ENCODE measurements at places on chromosomes 12 and 14.

DNA sequence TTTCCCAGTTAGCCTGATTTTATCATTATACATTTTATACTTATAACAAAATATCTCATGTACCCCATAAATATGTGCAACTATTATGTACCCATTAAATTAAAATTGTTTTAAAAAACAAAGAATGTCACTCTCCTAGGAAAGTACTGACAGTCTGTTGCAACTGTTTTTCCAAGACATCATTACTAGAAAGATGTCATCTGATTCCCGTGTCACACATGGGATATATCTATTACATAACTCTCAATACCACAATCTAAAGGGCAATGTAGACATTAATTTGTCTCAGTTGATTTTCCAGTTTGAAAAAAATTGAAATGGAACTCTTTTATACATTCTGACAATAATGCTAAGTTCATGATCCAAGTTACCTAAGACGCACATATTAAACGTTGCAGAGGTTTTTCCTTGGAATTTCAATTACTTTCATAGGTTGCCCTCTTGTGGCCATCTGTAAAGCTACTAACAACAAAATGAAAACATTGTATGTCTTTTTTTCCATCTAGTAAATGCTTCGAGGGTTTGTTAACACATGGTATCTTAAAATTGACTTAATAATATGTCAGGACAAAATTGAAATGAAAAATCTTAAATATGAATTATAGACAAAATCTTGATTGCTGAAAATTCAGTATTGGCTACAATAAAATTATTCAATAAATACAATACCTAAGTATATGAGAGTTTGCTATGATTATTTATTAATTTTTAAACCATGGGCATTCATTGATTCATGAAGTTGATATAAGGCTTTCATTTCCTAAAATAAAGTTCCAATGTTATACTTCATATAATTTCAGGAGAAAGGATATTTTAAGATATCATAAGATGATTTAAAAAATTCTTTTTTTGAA is 131.6 kb downstream of the PPFIA2 start:
- no peak for DNase-seq

DNA sequence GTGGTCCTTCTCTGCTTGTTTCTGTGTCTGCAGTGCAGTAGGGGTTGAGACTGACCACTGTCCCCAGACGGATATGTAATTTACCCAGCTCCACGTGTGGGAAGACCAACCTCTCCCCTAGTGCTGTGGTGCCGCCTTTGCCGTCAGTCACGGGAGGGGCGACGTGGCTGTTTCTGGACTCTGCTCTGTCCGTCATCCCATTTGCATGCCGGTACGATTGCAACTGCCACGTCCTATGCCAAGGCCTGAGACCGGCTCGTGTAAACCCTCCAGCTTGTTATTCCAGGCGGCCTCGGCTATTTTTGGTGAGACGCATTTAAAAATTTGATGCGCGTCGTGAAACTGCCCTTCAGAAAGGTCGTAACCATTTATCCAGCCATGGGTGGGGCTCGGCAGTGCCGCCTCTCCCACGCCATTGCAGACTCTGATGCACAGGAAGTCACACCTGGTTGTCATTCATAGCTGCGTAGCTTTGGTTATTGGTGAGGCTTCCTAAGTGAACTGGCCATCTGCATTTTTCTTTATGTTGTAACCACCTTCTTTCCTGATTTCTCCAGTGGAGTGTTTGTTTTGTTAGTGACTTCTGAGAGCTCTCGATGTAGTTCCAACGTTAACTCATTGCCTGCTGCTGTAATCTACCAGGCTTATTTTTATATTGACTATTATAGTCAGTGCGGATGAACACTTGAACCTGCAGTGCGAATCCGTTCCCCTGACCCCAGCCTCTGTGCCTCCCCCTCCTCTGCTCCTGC is 75.1 kb downstream of the ADGRD1 start:
- DNase-seq: no peak

- no peak for DNase-seq
These were observed 37.8 kb upstream of the NAA30 start for GRCh38 chr14:57352396-57353170.

- DNase-seq: peak; percentile 25
These were observed 20.4 kb downstream of the ACVR1B start for GRCh38 chr12:51971679-51972421.

GRCh38 chr14:96256407-96256806 is 397 bp downstream of the BDKRB1 start:
- no peak for DNase-seq

DNA sequence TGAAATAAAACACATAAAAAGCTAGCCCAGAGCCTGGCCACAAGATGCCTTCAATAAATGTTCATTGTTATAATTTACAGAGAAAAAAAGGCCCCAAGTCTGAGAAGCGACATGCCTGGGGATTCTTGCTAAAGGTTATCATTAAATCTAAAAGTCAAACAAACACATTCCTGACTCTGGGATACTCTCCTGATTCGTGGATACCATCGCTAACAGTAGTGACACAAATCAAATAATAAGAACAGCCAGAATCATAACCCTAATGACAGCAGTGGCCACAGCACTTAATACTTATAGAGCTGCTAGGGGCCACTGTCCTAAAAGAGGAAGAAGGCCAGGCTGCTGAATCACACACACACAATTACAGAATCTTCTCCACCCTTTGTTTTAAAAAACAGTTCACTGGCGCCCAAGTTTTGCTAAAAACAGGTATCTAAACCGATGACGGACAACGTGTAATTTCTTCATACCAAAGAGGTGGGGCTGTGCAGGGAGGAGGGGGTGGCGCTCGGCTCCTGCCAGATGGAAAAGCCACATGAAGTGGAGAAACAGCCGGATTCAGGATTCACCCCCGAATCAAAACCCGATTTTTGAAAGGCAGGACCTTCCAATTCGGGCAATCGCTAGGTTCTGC is 1.2 kb downstream of the CLIP1 start:
- DNase-seq: peak; percentile 21

DNA sequence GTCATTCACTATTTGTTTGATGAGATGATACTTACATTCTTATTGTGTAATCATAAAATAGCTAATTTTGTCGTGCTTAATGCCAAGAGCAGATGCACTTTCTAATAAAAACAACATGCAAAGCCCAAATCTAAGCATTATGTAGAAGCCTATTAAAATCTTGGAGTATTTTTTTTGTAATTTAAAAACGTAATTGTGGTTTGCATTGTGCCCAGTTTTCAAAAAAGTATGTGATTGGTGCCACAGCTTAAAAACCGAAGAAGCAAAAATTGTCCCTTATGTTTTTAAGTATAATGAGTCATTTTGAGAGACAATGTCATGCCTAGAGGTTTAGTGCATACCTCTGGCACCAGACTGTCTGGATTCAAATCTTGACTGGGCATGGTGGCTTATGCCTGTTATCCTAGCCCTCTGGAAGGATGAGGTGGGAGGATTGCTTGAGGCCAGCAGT is 464.8 kb upstream of the RGS6 start:
- DNase-seq: no peak

- no peak for DNase-seq
These were observed 373.1 kb downstream of the LRIG3 start for GRCh38 chr12:58547217-58547616.

- no peak for DNase-seq
These were observed 2.0 kb downstream of the YBX3 start for GRCh38 chr12:10720974-10721650.

DNA sequence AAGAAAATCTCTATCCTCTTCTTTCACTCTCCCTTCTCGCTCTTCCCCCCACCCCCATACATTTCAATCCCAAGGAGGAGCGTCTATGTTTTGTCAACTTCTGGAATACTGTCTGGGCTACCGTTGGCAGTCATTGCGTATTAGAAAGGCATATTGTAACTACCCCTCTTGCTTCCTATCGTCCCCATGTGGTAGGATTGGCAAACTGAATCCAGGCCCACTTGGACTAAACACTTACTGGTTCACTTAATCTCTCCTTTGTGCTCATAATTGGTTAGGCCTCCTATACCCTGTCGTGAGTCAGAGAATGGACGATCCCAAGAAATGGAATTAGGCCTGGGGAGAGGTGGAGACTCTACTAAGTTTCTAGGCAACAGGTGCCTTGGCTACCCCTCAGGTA is 68.8 kb upstream of the SLC8A3 start:
- DNase-seq: no peak

DNA sequence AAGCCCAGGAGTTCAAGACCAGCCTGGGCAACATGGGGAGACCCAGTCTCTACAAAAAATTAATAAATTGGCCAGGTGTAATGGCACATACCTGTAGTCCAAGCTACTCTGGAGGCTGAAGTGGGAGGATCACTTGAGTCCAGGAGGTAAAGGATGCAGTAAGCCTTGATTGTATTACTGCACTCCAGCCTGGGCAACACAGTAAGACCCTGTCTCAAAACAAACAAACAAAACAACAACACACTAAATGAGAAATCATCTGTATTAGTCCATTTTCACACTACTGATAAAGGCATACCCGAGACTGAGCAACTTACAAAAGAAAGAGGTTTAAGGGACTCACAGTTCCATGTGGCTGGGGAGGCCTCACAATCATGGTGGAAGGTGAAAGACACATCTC is 4.7 kb upstream of the MLXIP start:
- DNase-seq: no peak

- DNase-seq: no peak
These were observed 129.6 kb downstream of the EMP1 start for GRCh38 chr12:13326076-13326475.

DNA sequence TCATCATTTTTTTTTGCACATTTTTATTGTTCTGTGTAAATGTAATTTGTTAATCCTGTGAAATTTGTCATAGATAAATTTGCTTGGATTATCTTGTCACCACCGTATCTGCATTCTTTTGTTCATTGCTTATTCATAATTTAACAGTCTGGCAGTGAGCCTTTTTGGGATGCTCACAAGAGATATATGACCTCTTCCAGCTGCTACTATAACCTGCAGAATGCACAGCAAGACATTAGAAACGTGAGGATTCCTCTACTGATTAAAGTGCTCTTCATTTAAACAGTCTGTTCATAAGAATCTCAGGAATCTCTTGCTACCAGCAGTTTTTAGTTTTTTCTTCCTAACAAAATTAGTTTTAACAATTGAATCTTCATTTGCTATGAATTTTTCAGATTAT is 9.1 kb downstream of the NPAS3 start:
- no peak for DNase-seq

DNA sequence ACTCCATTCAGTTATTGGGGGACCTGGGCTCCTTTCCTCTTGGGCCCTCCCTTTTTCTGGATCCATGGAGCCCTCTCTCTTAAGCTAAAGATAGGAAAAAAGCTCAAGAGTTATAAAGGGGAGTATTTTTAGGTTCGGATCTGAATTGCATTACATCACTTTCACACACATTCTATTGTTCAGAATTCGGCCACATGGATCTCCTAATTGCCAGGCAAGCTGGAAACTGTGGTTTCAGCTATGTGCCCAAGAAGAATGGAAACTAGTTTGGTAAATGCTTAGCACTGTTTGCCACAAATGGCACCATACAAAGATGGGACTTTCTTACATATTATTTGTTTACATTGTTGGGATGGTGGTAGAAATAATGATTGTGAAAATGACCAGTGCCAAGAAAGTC is 145.6 kb downstream of the LRIG3 start:
- DNase-seq: no peak

- DNase-seq: no peak
These were observed 10.1 kb downstream of the FOXG1 start for GRCh38 chr14:28776482-28777266.

- DNase-seq: no peak
These were observed 83.2 kb upstream of the STAC3 start for GRCh38 chr12:57334219-57334618.

GRCh38 chr14:96649327-96649601 is 147.1 kb downstream of the PAPOLA start:
- DNase-seq: no peak

DNA sequence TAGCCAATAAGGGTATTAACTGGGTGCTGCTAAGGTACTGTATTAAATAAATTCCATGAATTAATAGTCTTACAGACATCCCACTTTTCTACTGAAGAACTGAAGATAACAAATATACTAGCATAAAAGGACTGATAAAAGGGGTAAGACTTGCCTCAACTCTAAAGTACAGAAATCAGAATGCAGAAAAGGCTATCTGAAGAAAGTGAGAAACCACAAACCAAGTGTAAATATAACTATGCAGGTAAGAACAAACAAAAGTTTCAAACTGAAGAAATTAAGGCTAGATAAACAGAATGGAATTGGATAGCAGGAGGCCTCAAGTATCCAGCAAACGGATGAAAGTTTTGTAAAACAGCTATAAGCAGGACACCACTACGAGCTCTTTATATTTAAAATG is 29.5 kb downstream of the YAF2 start:
- no peak for DNase-seq
